Hepatocyte (in vitro differentiated cells): ENCODE measurements at places on chromosomes 1 and 21. TPM values are rescaled to one million over a fixed set of nuclear protein-coding genes. Genes with fewer than 3 reads are reported as not detected.

DNA sequence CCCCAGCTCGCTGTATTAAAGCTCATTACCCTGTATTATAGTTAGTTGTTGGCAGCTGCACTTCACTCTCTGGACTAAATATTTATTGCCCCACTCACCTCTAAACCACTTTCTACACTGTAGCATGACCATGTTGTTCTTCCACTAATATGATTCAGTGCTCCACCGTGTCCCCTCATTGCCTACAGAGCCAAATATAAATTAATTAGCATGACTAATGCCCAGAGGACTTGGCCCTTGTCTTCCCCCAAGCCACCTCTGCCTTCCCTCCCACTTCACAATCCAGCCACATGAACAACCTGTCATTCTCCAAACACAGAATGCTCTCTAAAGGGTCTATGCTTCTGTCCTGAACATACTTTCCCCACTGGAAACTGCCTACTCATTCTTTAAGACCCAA, 276.5 kb downstream of the PLPP3 start:
- H3K4me1 ChIP-seq: peaks cover 29% of the 10 kb centered on the region
- H3K27me3 ChIP-seq: no peaks in the 10 kb centered on the region
- H3K27ac ChIP-seq: no peak overlapping the region
- no peaks in the 10 kb centered on the region for H3K36me3 ChIP-seq
- no peak overlapping the region for H3K4me3 ChIP-seq
- DNase-seq: no peak

DNA sequence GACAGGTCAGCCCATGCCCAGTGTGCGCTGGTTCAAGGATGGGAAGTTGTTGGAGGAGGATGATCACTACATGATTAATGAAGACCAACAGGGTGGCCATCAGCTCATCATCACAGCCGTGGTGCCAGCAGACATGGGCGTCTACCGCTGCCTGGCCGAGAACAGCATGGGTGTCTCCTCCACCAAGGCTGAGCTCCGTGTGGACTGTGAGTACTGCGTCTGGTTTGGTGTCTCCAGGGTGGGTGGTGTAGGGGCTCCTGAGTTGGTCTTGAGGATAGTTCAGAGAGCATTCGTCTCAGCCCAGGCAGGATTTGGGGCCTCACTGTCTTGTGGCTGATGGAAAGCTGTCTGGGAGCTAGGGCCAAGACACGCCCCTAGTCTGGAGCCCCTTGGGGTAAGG, 83.2 kb downstream of the TRIM11 start:
- H3K27me3 ChIP-seq: no peaks in the 10 kb centered on the region
- no peak overlapping the region for H3K27ac ChIP-seq
- DNase-seq: no peak
- H3K36me3 ChIP-seq: no peaks in the 10 kb centered on the region

GRCh38 chr1:179867493-179868330, 9.9 kb downstream of the TOR1AIP2 start:
- peak; percentile 65 for DNase-seq
- H3K4me1 ChIP-seq: peaks cover 8% of the 10 kb centered on the region
- H3K27ac ChIP-seq: no peak overlapping the region
- no peaks in the 10 kb centered on the region for H3K27me3 ChIP-seq

CRNN gene
- total RNA-seq: not detected in 2 replicates

- H3K36me3 ChIP-seq: no peaks in the 10 kb centered on the region
- no peaks in the 10 kb centered on the region for H3K27me3 ChIP-seq
- no peak overlapping the region for H3K4me3 ChIP-seq
- DNase-seq: no peak
These were observed 3.2 kb downstream of the DENND1B start for GRCh38 chr1:197771904-197772556.

CFAP141 gene
- total RNA-seq: not detected in 2 replicates

GRCh38 chr1:206556047-206556749, 48.9 kb downstream of the RASSF5 start:
- H3K4me1 ChIP-seq: peaks cover 33% of the 10 kb centered on the region
- no peak for DNase-seq

REN gene
- 15.4 and 16.2 TPM in 2 replicates for total RNA-seq

ACTN2 gene
- 0.17 TPM in 1 of 2 replicates, not detected in the other for total RNA-seq
